ENCODE measurements at places on chromosomes 1 and 21.

DNA sequence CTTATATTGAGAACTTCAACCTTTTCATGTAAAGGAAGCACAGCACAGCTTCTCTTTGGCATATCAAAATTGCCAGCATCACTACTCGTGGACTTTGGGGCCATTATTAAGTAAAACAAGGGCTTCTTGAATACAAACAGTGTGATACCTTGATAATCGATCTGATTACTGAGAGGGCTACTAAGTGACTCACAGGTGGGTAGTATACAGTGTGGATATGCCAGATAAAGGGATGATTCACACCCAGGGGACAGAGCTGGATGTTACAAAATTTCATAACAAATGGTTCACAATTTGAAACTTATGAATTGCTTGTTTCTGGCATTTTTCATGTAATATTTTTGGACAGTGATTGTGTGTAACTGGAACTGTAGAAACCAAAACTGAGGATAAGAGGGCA, 15.4 kb downstream of the HDAC1 start:
- no peak for DNase-seq

DNA sequence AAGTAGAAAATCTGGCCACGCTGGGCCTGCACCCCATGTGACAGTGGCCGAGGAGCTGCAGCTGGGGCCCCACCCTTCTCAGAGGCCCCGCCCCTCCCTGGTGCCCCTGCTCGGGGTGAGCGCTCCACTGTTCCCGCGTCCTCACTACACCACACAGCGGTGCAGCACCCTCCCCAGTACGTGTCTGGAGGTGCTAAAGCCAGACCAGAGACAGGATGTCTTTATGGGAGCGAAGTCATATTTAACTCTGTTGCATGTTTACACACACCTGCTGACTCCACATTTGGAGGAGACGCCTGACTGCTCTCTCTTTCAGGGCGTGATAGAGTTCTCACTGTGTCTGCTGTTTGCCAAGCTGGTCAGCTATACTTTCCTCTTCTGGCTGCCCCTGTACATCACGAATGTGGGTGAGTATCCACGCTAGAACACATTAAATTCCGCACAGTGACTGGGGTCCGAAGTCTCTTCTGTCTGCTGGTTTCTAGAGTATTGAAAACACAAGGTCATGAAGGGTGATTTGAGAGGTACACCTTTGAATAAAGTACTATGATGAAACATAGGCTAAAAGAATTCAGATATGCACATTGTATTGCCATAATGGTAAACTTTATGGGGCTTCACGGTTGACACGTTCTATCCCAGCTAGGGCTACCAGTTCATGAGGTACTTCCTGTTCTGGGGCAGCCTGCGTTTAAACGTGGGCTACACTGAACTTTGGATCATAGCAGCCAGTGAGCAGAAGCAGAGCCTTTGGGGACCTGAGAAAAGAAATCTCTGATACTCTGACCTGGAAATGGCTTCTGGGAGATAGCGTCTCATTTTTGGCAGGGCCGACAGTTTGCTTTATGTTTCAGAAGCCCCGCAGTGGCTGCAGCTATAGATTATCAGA, 48.4 kb downstream of the SLC37A1 start:
- no peak for DNase-seq

GRCh38 chr1:51945591-51945990, 44.9 kb downstream of the RAB3B start:
- DNase-seq = no peak

- no peak for DNase-seq
Observed at GRCh38 chr1:76250271-76250670, 175.7 kb downstream of the ST6GALNAC3 start.

- DNase-seq = peak; percentile 4
Observed at GRCh38 chr1:217482356-217483102, 148.4 kb downstream of the GPATCH2 start.

GRCh38 chr1:175146529-175147213, 45.9 kb downstream of the KIAA0040 start:
- DNase-seq = peak; percentile 57

- no peak for DNase-seq
Observed at GRCh38 chr1:89887270-89887669, 66.4 kb downstream of the LRRC8D start.

GRCh38 chr1:180231506-180231921, 1.4 kb downstream of the LHX4 start:
- no peak for DNase-seq

DNA sequence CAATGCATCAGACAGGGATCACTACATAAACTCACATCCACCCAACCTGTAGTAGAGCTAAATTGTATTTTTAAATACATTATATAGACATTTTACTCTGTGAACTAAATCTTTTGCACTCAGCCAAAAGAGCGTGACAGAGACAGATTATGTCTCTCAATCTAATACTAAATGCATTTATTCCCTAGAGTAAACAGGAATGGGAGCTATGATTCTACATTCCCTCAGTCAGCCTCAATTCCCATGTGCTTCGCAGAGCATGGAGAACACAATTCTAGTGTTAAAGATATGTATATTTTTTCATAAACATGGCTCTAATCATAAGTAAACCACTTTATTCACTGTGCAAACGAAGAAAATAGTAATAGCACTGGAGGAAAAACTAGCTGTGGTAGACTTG, 16.5 kb downstream of the PIGK start:
- no peak for DNase-seq

DNA sequence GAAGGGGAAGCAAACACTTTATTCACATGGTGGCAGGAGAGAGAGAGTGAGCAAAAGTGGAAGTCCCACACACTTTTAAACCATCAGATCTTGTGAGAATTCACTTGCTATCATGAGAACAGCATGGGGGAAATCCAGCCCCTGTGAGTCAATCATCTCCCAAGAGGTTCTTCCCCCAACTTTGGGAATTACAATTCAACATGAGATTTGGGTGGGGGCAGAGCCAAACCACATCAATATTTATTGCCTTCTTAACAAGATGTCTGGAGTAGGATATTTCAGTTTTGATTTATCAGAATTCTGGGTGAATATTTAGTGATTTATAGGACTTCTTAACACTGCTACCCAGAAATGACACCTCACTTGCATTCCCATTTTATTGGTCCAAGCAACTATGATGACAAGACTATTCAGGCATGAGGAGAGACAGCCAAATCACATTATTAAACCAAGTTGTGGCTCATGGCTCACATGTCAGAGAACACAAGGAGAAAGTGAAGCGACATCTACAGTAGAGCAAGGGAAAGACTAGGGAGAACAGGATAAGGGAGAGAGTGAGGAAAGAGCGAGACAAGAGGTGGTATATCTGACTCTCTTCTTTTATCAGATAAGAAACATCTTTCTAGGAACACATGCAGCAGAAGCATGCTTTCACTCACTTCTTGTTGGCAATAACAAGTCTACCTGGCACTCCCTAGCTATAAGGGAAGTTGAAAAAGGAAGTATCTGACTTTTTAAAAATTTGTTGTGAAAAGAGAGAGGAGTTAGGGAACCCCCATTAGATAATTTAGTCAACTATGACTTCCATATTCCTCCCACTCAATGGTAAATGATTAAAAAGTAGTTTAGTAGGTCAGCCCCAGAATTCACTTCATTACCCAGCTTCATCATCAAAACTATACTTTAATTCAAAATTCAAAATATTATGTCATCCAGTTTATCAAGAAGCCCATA, 36.6 kb upstream of the PTPRC start:
- no peak for DNase-seq

DNA sequence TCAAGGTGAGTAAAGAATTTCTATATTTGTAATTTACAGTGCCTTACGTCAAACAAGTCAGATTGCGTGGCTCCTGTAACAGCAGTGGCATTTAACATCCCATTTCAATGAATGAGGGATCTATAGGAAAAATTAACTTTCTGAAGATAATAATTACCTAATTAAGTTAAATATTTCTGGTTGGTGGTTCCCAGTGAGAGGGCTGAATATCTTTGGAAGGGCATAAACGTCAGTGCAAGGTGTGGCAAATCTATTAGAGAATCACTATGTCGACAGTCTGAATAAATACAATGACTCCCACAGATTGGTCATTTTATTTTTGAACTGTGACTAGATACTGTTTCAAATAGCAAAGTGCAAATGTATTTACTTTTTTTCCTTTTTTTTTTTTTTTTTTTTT, 80.0 kb downstream of the S1PR1 start:
- no peak for DNase-seq

DNA sequence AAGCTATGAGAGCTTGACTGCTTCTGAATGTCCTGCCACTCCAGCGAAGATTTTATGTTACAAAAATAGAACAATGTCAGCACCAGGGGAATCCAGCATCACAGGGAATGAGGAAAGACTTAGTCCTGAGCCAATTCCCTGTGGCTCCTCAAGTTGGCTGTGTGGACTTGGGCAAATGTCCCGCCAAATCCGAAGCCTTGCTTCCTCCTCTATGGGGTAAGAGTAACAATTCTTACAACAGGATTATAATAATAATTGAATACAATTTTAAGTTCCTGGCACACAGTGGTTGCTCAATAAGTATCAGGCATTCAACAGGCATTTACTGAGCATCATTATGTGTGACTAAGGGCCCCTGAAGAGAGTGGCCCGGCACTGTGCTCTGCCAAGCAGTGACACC, 44.4 kb downstream of the STPG1 start:
- no peak for DNase-seq

GRCh38 chr1:183101841-183102276, 78.6 kb downstream of the LAMC1 start:
- no peak for DNase-seq

- no peak for DNase-seq
Observed at GRCh38 chr1:33045814-33046213, 9.1 kb upstream of the AK2 start.

DNA sequence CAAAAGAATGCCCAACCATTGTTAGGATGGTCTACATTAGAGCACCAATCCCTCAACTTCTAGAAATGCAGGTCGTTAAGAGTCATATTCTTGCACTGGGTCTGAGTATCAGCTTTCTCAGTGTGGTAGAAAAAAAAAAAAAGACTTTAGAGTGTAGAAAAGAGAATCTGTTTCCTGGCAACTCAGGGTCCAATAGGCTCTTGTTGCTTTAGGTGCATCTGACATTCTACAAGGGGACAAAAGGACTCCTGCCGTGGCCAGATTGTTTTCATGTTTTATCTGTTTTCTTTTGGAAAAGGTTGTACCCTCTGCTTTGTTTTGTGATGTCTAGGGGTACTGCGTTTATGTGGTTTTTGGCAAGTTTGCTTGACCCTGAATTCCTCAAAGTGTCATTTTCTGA, 105.4 kb upstream of the KCNK2 start:
- no peak for DNase-seq

- DNase-seq = no peak
Observed at GRCh38 chr1:39933956-39934941, 20.7 kb upstream of the MFSD2A start.

DNA sequence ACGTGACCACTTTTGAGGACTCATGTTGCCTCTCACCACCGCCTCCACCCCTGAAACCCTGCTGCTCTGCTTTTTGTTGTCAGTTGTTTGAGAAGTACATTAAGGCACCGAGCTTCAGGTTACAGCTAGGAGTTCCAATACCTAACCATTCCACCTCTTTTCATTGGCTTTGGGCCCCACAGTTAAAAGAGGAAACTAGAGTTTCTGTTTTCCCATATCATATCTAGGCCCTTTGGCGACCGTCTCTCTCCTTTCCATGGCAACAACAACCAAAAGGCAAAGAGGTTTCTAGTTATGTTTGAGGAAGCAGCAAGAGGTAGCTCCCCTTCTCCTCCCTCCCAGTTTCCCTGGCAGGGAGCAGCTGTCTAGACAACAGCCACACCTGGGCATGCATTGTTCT, 5.9 kb downstream of the ANKRD35 start:
- no peak for DNase-seq

DNA sequence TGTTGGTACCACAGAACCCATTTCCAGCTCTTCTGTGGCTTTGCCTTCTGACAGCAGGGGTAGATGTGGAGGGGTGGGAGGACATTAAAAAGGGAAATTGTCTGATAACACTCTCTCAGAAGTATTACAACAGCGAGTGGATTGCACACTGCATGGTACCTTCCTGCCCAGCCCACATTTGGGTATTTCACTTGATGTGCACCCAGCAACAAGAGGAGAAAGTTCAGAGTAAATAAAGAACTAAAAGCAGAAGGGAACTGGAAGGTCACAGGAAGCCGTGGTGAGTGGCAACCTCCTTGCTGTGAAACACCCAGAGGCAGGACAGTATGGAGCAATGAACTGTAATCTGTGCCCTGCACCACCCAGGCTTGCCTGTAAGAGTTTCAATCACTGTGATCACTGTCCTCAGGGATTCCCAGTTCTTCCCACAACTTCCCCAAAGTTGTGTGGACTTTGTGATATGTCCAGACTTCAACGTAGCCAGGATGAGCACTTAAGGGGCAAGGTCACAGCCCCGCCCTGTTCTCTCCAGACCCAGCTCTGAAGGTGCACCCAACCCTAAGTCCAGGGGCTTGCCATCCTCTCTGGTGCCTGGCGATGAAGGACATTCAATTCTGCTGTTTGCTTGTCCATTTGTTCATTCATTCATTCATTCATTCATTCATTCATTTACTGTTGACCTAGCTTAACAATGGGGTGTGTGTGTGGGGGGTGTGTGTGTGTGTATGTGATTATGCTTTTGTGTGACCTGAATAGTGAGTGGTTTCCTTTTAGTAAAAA, 18.7 kb upstream of the F5 start:
- no peak for DNase-seq

DNA sequence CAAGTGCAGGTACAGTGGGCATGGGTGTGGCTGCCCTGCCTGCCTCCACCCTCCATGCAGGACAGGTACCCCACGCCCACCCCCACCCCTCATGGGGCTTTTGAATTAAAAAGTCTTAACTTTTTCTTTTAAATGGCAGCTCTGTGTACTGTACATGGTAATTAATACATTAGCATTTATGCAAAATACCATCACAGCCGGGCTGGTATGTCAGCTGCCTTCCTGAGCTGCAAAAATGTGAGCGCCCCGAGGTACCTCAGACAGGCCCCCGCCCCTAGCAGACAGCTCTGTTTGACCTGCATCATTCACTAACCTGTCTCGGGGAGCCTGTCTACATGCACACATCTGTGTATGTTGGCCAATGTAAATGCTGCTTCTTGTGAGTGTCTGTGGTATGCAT, 42.2 kb upstream of the POU3F1 start:
- no peak for DNase-seq

DNA sequence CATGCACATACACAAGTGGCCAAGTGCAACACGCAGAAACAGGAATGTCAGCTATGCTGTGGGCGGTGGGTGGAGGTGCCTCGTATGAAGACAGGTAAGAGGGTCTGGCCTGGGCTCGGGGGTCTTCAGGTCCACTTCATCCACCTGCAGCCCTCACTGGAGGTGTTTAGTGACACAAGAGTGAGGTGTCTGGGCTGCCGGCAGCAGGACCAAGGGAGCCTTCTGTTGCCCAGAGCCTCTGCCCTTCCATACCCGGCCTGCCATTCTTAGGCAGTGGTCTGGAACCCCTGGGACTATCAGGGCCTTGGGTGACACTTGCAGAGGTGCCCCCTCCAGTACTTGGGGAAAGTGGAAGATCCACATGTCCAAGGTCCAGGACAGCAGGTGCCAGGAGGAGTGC, 21.7 kb upstream of the ACTRT2 start:
- DNase-seq = no peak

Measured in stimulated activated CD4-positive, alpha-beta T cell treated with anti-CD3 and anti-CD28 coated beads, Interleukin-1b, Interleukin-23, amount 100 ng/mL, for 4 hours (primary cell).